Muscle of leg (tissue), 16 donors: ENCODE measurements at places on chromosomes 1 and 21. TPM values are rescaled to one million over a fixed set of nuclear protein-coding genes. Genes with fewer than 3 reads are reported as not detected.

OR2AK2 gene
- polyA plus RNA-seq, result not detected

SLC45A3 gene
- 3.8 TPM for polyA plus RNA-seq

RGS7 gene
- not detected for polyA plus RNA-seq

MAB21L3 gene
- not detected for polyA plus RNA-seq

SPRR2F gene
- 0.28 TPM for polyA plus RNA-seq

DNA sequence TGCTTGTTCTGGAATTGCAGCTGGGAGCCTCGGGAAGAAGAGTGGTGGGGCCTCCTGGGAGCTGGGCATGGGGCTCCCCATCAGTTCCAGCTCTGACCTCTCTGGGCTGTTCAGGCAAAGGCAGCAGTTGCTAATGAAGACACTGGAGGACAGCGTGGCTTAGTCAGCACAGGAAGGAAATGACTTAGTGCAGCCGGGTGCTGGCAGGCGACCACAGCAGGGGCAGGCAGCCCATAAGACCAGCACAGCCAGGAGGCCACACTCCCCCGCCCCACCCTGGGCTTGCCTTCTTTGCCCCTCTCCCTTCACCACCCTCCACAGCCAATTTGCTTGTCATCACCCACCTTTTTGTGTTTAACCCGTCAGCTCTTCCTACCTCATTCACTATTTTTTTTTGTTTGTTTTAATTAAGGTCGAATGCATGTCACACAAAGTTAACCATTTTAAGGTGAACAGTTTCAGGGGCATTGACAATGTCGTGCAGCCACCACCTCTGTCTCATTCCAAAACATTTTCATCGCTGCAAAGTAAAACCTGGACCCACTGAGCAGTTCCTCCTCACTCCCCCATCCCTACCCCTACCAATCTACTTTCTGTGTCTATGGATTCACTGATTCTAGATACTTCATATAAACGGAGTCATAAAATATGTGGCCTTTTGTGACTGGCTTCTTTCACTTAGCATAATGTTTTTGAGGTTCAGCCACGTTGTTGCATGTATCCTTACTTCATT, 10.9 kb downstream of the OLIG2 start:
- H3K4me1 ChIP-seq, result peaks cover 18% of the 10 kb centered on the region
- DNase-seq, result no peak
- peaks cover 53% of the 10 kb centered on the region for H3K27me3 ChIP-seq
- H3K27ac ChIP-seq, result no peak overlapping the region
- no peak overlapping the region for H3K4me3 ChIP-seq

DNA sequence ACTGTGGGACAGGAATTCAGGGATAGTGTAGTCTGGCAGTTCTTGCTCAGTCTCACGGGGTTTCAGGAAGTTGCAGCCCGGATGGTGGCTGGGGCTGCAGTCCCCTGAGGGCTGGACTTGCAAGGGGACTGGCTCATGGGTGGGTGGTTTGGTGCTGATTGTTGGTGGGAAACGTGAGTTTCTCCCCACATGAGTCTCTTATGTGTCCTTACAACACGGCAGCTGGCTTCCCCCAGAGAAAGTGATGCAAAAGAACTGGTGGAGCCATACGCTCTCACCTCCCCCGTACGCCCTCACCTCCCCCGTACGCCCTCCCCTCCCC, 64.9 kb downstream of the EVA1C start:
- DNase-seq, result no peak
- peaks cover 9% of the 10 kb centered on the region for H3K4me1 ChIP-seq
- no peaks in the 10 kb centered on the region for H3K36me3 ChIP-seq
- H3K4me3 ChIP-seq, result no peak overlapping the region
- no peaks in the 10 kb centered on the region for H3K27me3 ChIP-seq

GRCh38 chr1:156476501-156477298, 23.9 kb downstream of the MEF2D start:
- no peak for DNase-seq
- H3K36me3 ChIP-seq, result peaks cover 93% of the 10 kb centered on the region
- H3K27me3 ChIP-seq, result no peaks in the 10 kb centered on the region
- peaks cover 36% of the 10 kb centered on the region for H3K4me1 ChIP-seq
- no peak overlapping the region for H3K4me3 ChIP-seq

DNA sequence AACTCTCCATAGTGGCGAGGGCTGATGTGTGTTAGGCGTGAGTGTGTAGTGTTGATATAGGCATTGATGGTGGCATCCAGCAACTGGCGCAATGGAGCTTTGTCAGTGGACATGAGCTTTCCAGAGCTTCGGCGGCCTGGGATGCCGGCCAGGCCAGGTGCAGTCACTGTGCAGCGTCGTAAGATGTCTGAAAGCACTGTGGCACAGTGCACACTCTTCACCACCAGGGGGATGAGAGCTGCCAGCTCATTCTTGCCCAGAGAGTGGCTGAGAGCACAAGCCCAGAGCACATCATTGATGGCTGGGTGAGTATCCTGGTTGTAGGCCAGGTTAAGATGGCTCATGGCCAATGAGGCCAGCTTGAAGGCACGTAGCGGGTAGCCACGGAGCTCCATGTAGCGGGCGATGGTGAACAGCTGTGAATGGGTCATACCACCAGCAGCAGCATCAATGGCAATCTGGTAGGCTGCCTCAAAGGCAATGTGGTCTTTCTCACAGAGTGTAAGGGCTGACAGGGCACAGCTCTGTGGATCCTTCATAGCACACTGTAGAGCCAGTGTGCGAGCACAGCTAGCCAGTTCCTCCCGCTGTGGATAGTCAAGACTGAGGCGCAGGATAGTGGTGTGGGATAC, 6.7 kb downstream of the UROD start:
- no peak for DNase-seq
- no peaks in the 10 kb centered on the region for H3K27me3 ChIP-seq
- H3K4me3 ChIP-seq, result no peak overlapping the region
- H3K4me1 ChIP-seq, result peaks cover 7% of the 10 kb centered on the region
- H3K36me3 ChIP-seq, result peaks cover 21% of the 10 kb centered on the region

- H3K27me3 ChIP-seq, result no peaks in the 10 kb centered on the region
- H3K27ac ChIP-seq, result no peak overlapping the region
- H3K4me3 ChIP-seq, result no peak overlapping the region
- H3K4me1 ChIP-seq, result no peaks in the 10 kb centered on the region
Observed at GRCh38 chr1:185337246-185337645, 20.2 kb upstream of the IVNS1ABP start.

GRCh38 chr1:10866321-10867093, 70.1 kb upstream of the CASZ1 start:
- peaks cover 48% of the 10 kb centered on the region for H3K4me1 ChIP-seq
- H3K36me3 ChIP-seq, result no peaks in the 10 kb centered on the region
- peaks cover 73% of the 10 kb centered on the region for H3K27me3 ChIP-seq
- peak overlapping the region; percentile 14 for H3K4me3 ChIP-seq
- peak; percentile 52 for DNase-seq
- no peak overlapping the region for H3K27ac ChIP-seq

- H3K27me3 ChIP-seq, result no peaks in the 10 kb centered on the region
- no peak overlapping the region for H3K27ac ChIP-seq
- DNase-seq, result no peak
- H3K4me1 ChIP-seq, result peaks cover 5% of the 10 kb centered on the region
- no peaks in the 10 kb centered on the region for H3K36me3 ChIP-seq
Observed at GRCh38 chr1:184911103-184911745, 63.1 kb downstream of the NIBAN1 start.

DNA sequence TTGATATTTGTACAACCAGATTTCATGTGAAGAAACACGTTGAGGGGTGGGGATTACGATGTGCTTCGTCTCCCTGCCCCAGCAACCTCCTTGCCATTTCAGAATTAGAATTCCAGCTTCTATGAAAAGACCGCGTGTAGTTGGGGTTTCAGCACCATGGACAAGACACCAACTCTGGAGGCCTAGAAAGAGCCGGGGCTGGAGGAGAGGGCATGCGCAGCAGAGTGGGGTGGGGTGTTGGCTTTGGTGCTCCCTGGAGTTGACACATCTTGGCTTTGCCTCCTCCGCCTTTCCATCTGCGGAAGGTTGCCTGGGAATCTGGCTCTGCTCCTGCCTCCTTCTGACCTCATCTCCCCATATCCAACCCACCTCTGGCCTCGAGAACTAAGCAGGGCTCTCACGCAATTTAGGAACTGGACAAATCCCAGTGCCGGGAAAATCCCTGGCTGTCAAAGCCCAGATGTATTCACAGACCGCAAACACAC, 11.8 kb downstream of the HTR6 start:
- DNase-seq, result peak; percentile 84
- no peak overlapping the region for H3K4me3 ChIP-seq

DNA sequence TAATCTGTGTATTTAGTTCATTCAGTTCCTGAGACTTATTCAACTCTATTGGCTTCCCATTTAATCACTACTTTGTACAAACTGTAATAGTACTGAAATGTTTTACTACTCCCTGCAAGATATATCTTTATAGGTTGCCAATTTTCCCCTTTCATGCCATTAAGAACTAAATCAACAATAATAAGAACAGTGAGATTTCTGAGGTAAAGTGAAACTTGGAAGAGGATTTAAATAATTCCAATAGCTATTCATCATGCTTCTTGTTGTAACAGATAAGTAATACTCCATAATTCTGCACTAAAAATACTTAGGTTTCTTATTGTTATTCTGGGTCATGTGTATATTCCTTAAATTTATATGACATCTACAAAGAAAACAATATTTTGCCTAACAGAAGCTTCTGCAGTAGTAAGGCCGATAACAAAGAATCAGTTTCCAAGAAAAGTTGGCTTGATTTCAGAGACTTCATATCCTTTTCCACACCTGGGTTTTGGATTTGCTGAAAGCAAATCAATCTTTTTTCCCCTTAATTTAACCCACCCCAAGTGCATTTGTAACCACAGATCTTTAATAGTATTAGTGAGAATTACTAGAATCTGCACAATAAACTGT, 258.3 kb downstream of the FAF1 start:
- no peak overlapping the region for H3K4me3 ChIP-seq
- H3K27ac ChIP-seq, result no peak overlapping the region
- DNase-seq, result no peak
- no peaks in the 10 kb centered on the region for H3K27me3 ChIP-seq

DNA sequence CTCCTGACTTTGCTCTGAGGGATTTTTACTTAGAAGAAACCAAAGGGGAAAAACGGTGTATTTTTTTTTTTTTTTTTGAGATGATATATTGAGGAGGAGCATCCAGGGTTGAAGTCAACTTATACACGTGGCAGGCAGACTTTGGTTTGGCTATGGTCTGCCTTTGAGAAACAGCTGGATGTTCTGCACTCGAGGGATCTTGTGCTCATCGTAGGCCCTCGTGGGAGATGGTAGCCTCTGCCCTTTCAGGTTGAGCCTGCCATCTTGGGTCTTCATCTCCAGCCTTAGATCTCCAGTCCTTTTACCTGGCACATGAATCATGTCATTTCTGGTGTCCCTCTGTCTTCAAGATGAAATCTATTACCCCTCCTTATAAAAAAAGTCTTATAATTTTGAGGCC, 67.1 kb upstream of the UBE2U start:
- no peak overlapping the region for H3K4me3 ChIP-seq
- H3K27ac ChIP-seq, result no peak overlapping the region
- no peaks in the 10 kb centered on the region for H3K36me3 ChIP-seq
- peak; percentile 30 for DNase-seq
- H3K4me1 ChIP-seq, result peaks cover 3% of the 10 kb centered on the region

GRCh38 chr1:192516776-192517297, 58.7 kb upstream of the RGS1 start:
- H3K36me3 ChIP-seq, result no peaks in the 10 kb centered on the region
- no peak overlapping the region for H3K4me3 ChIP-seq
- no peak overlapping the region for H3K27ac ChIP-seq
- H3K27me3 ChIP-seq, result no peaks in the 10 kb centered on the region
- H3K4me1 ChIP-seq, result no peaks in the 10 kb centered on the region

GRCh38 chr1:100565533-100565932, 27.6 kb downstream of the GPR88 start:
- H3K4me1 ChIP-seq, result no peaks in the 10 kb centered on the region
- H3K27ac ChIP-seq, result no peak overlapping the region
- no peak for DNase-seq
- no peaks in the 10 kb centered on the region for H3K27me3 ChIP-seq
- no peaks in the 10 kb centered on the region for H3K36me3 ChIP-seq
- H3K4me3 ChIP-seq, result no peak overlapping the region

DNA sequence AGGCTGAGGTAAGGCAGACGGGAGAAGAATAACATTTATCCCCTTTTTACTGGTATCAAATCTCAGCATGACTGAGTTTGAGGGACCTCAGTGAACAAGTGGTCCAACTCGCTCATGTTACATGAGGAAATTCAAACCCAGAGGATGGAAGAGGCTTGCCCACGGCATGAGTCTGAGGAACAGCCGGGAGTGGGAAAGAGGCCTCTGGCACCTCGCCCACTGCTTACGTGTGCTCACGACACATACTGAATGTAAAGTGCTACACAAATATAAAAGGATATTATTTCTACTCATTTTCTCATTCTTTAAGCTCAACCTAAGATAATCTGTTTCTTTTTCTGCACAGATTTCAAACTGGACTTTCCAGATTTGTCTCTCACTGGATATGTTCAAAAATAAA, 14.7 kb downstream of the BEND5 start:
- peak; percentile 71 for DNase-seq
- peaks cover 30% of the 10 kb centered on the region for H3K36me3 ChIP-seq
- H3K27me3 ChIP-seq, result no peaks in the 10 kb centered on the region
- H3K4me3 ChIP-seq, result no peak overlapping the region
- H3K4me1 ChIP-seq, result peaks cover 5% of the 10 kb centered on the region

GRCh38 chr1:235872270-235872669, 5.6 kb upstream of the LYST start:
- H3K4me1 ChIP-seq, result peaks cover 3% of the 10 kb centered on the region
- no peaks in the 10 kb centered on the region for H3K36me3 ChIP-seq
- peaks cover 5% of the 10 kb centered on the region for H3K27me3 ChIP-seq
- no peak overlapping the region for H3K4me3 ChIP-seq

GRCh38 chr1:24349891-24350290, 30.7 kb downstream of the GRHL3 start:
- no peaks in the 10 kb centered on the region for H3K4me1 ChIP-seq
- peaks cover 5% of the 10 kb centered on the region for H3K27me3 ChIP-seq
- no peaks in the 10 kb centered on the region for H3K36me3 ChIP-seq
- no peak overlapping the region for H3K4me3 ChIP-seq

DNA sequence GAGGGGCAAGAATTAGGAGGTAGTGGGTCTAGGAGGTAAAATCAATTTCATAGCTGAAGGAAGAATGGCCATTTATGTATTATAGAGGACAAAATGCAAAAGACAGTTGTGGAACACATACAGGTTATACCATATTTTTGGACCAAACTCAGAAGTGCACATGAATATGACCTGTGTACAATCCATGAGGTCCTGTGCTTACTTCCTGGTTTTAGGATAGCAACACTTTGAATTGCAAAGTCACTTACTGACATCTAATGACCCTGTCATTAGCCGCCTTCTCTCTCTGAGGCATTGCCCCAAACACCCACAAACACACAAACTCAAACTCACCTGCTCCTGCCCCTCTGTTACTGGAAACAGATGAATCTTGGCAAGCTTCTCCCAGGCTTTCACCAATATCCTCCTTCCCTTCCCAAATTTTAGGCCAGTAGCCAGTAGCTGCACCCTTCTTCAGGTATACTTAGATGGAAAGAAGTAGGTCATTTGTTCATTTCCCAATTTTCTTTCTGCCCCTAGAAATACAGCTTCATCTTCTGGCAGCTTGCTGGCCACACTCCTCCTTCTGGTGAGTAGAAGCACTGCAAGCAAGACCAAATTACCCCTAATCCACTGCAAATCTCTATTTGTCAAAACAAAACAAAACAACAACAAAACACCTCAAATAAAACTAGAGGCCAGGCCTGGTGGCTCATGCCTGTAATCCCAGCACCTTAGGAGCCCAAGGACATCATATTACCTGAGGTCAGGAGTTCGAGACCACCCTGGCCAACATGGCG, 13.7 kb upstream of the RPL5 start:
- no peaks in the 10 kb centered on the region for H3K27me3 ChIP-seq
